ENCODE measurements at places on chromosomes 4 and X.

- no peak for DNase-seq
Measured at GRCh38 chr4:185112104-185112503, 31.0 kb upstream of the SLC25A4 start.

GRCh38 chr4:141706445-141706844 is 70.1 kb downstream of the IL15 start:
- no peak for DNase-seq

- no peak for DNase-seq
Measured at GRCh38 chr4:131566026-131566425, 1583.1 kb upstream of the PCDH10 start.

GRCh38 chrX:121010218-121010617 is 24.7 kb upstream of the CT47A1 start:
- DNase-seq, result no peak

GRCh38 chrX:137999552-137999951 is 433.6 kb downstream of the ZIC3 start:
- DNase-seq, result no peak

DNA sequence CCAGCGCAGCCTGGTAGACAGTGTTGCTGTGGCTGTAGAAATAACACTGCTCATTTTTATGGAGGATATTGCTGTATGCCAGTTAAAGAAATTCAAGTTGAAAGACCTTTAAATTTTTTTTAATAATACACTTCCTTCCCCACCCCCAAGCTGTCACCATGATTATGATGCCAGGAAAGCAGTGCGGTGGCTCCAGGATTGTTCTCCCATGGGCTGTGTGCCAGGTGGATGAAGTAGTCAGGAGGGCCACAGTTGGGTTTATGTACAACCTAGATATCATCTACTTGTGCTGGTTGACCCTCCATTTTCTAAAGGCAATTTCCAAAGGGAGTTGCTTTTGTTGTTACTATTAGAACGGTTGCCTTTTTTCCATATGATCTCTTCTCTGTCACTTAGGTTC is 136.6 kb downstream of the AFF1 start:
- no peak for DNase-seq

- DNase-seq, result no peak
Measured at GRCh38 chrX:48475296-48475695, 703 bp upstream of the FTSJ1 start.

GRCh38 chr4:10033191-10033881 is 12.0 kb upstream of the SLC2A9 start:
- no peak for DNase-seq

Measured in hippocampal formation (tissue), 2 donors.